Chondrocyte (in vitro differentiated cells): ENCODE measurements at places on chromosomes 13 and 19.
A peak's percentile ranks its signal among the peaks of the same experiment; 100 is the strongest.

- DNase-seq = no peak
Observed at GRCh38 chr19:53904909-53905308, 4.2 kb upstream of the CACNG7 start.

- DNase-seq = no peak
Observed at GRCh38 chr19:56162258-56162657, 13.6 kb upstream of the GALP start.

GRCh38 chr19:11949201-11949600 is 15.6 kb upstream of the ZNF763 start:
- DNase-seq = no peak

- DNase-seq = no peak
Observed at GRCh38 chr19:55640043-55640576, 692 bp upstream of the ZNF580 start.

DNA sequence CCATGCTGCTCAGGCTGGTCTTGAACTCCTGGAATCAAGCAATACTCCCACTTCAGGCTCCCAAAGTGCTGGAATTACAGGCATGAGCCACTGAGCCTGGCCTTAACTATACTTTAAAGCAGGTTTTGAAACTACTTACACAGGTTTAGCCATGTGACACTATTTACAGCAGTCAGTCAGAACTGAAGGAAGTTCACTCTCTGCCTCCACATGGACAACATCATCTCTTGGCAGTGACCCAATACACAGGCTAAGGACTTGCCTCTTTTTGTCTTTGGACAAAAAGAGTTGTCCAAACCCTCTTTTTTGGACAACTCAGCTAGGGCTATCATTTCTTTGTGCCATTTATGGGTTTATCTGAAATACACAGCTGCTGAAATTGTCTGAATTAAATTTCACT is 89.0 kb upstream of the CLDN10 start:
- DNase-seq = no peak

- DNase-seq = no peak
Observed at GRCh38 chr13:60162096-60162495, 1.6 kb downstream of the DIAPH3 start.

DNA sequence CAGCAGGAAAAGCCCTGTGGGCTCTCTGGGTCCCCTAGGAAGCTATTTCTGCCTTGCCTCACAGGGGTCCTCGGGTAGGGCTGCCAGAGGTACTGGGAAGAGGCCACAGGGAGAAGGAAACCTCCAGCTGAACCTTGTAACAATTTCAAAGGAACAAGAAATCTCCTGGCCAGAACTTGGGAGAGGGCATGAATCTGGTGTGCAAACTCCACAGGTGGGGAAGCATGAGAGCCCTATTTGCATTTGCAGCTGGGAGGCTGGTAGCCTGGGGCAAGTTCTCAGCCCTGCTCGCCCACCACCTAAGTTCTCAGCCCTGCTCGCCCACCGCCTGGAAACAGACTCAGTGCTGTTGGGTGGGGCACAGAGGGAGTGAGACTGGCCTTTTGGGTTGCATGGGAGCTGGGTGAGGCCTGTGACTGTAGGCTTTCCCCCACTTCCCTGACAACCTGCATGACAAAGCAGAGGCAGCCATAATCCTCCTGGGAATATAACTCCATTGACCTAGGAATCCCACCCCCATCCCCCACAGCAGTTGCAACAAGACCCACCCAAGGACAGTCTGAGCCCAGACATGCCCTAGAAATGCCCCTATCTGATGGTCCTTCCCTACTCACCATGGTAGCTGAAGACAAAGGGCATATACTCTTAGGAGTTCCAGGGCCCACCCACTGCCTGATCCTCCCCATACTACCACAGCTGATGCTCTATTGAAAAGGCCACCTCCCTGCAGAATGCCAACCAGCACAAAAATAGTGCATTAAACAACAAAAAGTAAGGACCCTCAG is 11.7 kb downstream of the UGGT2 start:
- DNase-seq = no peak

DNA sequence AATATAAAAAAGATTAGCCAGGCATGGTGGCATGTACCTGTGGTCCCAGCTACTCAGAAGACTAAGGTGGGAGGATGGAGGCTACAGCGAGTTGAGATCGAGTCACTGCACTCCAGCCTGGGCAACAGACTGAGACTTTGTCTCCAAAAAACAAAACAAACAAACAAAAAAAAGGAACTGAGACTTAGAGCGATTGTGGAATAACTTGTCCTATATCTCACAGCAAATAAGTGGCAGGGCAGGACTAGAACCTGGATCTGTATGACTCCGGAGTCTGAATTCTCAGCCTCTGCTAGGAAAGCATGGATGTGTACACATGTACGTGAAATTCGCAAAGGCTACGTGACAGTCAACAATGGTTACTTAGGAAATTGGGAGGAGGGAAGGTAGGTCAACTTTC is 20.1 kb downstream of the KRTDAP start:
- DNase-seq = no peak

GRCh38 chr13:111280226-111280625 is 40.2 kb upstream of the TEX29 start:
- no peak for DNase-seq

DNA sequence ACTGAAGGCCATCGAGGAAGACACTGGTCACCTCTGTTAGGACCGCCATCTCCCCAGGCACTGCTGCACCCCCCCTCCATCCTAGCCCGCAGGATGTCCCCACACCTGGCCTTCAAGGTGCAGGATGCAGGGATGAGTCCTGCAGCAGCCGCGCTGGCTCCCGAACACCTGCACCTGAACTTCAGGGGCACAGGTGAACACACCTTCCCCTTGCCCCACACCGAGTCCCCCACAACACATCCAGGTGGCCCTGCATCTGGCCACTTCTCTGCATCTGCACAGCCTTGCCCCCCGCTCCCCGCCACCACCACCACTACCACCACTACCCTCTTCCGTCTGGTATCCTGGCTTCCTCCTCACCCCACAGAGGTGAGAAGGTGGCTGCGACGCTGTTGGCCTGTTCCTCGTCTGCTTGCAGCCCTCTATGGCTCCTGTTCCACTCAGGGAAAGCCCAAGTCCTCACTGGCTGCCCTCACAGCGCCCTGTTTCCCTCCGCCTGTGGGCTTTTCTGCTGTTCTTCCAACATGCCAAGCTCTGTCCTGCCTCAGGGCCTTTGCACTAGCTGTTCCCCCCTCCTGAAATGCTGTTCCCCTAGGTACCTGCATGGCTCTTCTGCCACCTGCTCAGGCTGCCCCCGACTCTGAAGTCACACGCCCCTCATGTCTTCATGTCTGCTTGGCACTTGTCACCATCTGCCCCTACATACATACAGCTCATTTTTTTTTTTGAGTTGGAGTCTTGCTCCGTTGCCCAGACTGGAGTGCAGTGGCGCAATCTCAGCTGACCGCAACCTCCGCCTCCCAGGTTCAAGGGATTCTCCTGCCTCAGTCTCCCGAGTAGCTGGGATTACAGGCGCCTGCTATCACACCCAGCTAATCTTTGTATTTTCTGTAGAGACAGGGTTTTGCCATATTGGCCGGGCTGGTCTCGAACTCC is 1.4 kb upstream of the CERS1 start:
- no peak for DNase-seq

DNA sequence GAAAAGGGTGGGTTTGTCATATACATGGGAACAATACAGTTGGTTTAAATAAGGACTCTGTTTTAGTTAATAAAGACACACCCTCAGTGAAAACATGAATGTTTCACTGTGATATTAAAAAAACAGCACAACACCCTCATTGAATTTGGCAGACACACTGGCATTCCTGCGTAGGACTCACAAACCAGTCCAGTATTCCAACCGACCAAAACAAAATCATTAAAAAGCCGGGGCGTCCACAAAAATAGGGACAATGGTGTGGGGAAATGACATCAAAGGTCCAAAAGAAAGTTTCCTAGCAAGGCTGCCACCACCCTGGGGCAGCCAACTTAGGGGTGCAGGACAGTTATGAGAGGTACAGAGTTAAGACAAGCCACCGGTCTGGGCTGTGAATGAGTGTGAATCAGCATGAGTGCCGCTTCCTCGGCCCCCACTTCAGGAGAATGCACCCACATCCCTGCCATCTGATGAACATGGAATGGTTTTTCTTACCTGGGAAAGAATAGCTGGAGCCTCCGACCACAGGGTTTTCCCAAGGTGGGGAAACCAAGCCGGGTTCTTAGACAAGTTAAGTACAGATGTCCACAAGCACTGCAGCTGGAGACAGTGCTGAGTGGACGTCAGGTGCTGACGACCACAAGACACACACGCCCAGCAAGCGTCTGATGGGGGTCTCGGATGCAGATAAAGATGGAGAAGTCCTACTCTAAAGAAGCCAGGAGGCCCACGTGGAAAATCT is 73.3 kb downstream of the KLF2 start:
- DNase-seq = peak; percentile 59

GRCh38 chr19:16116067-16116466 is 4.4 kb downstream of the RAB8A start:
- no peak for DNase-seq

- DNase-seq = no peak
Observed at GRCh38 chr19:16585094-16585801, 13.0 kb upstream of the SLC35E1 start.

DNA sequence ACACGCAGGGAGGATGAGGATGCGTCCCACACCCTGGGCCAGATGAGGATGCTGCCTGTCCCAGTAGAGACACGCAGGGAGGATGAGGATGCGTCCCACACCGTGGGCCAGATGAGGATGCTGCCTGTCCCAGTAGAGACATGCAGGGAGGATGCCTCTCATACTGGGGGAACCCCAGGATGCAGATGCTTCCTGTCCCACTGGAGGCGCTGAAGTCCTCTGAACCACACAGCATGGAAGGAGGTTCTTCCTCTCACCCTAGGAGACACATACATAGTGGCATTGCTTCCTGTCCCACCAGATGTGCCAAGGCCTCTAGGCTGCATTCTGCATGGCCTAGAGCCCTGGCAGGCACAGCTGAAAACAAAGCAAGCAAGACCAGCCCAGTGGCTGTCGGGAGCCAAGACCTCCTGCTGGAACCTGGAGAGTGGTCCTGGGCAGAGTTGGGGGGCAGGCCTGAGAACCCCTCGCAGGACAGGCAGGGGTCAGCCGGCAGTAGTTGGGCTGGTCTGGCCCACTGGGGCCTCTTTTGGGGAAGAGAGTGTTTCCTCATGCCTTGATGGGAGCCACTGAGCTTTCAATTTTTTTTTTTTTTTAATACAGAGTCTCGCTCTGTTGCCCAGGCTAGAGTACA is 4.3 kb downstream of the HPN start:
- no peak for DNase-seq

- no peak for DNase-seq
Observed at GRCh38 chr13:60146471-60146870, 17.3 kb downstream of the DIAPH3 start.

GRCh38 chr13:30978981-30979956 is 46.8 kb downstream of the TEX26 start:
- no peak for DNase-seq

DNA sequence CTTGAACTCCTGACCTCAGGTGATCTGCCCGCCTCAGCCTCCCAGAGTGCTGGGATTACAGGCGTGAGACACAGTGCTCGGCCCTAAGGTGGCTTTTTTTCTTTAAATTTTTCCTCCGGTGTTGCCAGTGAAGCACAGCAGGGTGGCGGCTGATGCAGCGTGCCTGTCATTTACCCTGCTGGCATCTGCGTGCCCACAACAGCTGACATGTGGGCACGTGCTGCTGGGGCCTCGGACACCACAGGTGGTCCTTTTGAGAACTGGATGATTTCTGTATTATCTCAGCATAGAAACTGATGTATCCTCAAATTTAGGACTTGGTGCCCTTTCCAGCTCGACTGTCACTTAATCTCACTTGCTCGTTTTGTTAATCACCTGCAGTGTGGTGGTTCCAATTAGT is 31.2 kb upstream of the TEX29 start:
- no peak for DNase-seq

DNA sequence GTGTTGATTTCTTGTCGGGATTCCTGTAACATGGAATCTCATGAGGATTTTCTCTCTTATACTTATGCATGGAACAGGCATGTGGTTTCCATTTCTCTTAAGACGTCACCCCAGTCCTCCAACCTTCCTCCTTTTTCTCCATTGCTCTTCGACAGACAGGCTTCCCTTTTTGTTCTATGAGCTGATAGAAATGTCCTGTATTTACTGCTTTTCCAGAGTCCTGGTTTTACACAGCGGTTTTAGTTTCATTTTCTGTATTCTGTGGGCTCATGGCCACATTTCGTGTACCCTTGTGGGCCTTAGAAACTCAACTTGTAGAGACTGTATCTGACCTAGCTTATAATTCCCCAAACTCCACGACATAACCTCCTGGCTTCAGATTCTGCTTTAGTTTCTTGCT is 113.1 kb downstream of the PAN3 start:
- DNase-seq = no peak

DNA sequence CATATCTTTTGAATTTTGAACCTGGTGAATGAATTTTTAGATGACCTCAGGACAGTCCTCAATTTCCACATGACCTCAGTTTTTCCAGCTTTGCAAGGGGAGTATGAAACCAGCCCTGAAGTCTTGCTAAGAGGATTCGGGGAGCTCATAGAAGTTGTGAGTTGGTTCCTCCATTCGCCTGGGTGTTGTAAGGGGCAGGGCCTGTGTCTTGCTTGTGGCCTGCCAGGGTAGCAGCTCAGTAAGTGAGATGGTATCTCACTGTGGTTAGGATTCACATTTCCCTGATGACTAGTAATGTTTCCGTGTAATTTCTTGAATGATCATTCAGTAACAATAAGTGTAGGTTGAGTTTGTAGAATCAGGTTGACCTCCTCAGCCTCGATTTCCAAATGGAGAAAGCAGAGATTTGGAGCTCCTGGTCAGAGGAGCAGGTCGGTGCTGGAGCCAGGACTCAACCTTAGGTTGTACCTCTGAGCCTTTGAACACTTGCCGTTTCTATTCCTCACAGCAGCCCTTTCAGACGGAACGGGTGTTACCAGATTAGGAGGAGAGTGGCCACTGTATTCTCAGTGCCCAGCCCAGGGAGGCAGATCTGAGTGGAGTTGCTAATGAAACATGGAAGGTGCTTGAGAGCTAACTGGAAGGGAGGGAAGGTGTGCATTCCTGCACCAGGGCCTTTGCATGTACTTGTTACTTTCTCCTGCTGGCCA is 14.6 kb downstream of the NACC1 start:
- no peak for DNase-seq

- DNase-seq = no peak
Observed at GRCh38 chr19:11264452-11265176, 2.3 kb upstream of the DOCK6 start.

DNA sequence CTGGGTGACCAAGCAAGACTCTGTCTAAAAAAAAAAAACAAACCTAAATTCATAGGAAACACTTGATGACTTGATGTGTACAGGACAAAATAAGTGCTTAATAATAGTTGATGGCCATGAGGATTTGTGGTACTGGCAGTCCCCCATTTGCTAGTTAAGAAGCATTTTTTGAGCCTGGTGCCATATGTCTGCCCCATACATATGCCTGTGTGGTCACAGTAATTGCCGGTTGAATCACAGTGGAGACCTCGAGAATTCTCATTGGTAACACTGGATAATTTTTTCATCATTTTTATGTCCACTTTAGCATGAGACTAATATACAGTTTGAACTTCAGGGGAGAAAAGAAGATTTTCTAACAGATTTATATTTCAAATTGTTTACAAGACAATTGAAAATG is 79.2 kb downstream of the LRCH1 start:
- no peak for DNase-seq
